Caco-2 (cell line): ENCODE measurements at places on chromosomes 6 and 20.

- H3K4me1 ChIP-seq: no peaks in the 10 kb centered on the region
- no peak for DNase-seq
- no peaks in the 10 kb centered on the region for H3K27me3 ChIP-seq
- H3K36me3 ChIP-seq: no peaks in the 10 kb centered on the region
Observed at GRCh38 chr6:137494988-137495702, 951 bp upstream of the OLIG3 start.

- no peaks in the 10 kb centered on the region for H3K4me1 ChIP-seq
- H3K27me3 ChIP-seq: peaks cover 16% of the 10 kb centered on the region
Observed at GRCh38 chr20:61803915-61804751, 261.5 kb downstream of the TAF4 start.

DNA sequence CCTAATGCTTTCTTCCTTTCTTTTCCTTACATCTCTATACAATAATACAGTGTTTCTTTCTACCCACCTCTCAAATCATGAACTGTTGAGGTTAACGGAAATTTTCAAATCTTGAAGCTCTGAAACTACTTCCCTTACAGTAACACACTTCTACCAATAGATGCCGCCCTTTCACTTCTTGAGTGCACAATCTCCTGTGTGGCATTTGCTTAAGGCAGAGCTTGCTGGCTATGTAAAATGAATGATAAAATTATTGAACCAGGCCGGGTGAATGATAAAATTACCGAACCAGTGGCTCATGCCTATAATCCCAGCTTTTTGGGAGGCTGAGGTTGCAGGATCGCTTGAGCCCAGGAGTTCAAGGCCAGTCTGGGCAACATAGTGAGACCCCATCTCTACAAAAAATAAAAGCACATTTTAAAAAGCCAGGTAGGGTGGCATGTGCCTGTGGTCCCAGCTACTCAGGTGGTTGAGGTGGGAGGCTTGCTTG is 56.8 kb downstream of the KCNS1 start:
- H3K36me3 ChIP-seq: no peaks in the 10 kb centered on the region
- no peak overlapping the region for H3K27ac ChIP-seq
- no peaks in the 10 kb centered on the region for H3K27me3 ChIP-seq
- H3K4me3 ChIP-seq: no peak overlapping the region

DNA sequence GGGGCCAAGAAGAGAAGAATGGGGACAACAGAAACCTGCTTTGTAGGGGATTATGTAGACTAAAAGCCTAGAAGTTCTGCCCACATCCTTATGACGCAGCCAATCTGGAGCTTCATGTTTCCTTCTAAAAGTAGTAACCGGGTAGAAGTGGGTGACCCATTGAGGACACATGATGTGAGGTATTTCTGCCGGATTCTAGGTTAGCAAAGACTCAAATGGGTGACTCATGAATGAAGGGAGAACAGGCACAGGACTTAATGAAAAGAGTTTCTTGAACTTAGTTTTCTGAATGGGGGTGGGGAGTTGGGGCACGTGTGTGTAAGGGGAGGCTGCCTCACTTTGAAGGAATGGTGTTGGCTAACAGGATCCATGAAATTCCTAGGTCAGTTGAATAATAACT is 68.8 kb downstream of the CDS2 start:
- DNase-seq: no peak
- H3K27ac ChIP-seq: no peak overlapping the region
- no peaks in the 10 kb centered on the region for H3K4me1 ChIP-seq
- H3K4me3 ChIP-seq: no peak overlapping the region
- H3K27me3 ChIP-seq: no peaks in the 10 kb centered on the region

GRCh38 chr6:157225575-157225995 is 97.7 kb downstream of the TMEM242 start:
- no peak for DNase-seq
- 0 out of 2 replicates have a peak, but pooled peaks cover 2% of the 10 kb centered on the region for H3K36me3 ChIP-seq
- no peak overlapping the region for H3K27ac ChIP-seq
- H3K27me3 ChIP-seq: no peaks in the 10 kb centered on the region
- peaks cover 9% of the 10 kb centered on the region for H3K4me1 ChIP-seq

GRCh38 chr6:11224252-11224965 is 8.1 kb downstream of the NEDD9 start:
- no peak for DNase-seq
- peak overlapping the region; percentile 38 for H3K27ac ChIP-seq
- no peaks in the 10 kb centered on the region for H3K36me3 ChIP-seq
- no peak overlapping the region for H3K4me3 ChIP-seq
- H3K4me1 ChIP-seq: peaks cover 34% of the 10 kb centered on the region

GRCh38 chr6:36669002-36669401 is 9.5 kb upstream of the CDKN1A start:
- no peak overlapping the region for H3K4me3 ChIP-seq
- DNase-seq: no peak
- no peaks in the 10 kb centered on the region for H3K27me3 ChIP-seq
- no peaks in the 10 kb centered on the region for H3K36me3 ChIP-seq
- H3K4me1 ChIP-seq: no peaks in the 10 kb centered on the region

GRCh38 chr6:47938405-47938804 is 156.6 kb downstream of the OPN5 start:
- no peak for DNase-seq
- H3K27me3 ChIP-seq: no peaks in the 10 kb centered on the region
- H3K27ac ChIP-seq: peak overlapping the region; percentile 20
- no peak overlapping the region for H3K4me3 ChIP-seq
- no peaks in the 10 kb centered on the region for H3K4me1 ChIP-seq

GRCh38 chr20:53582574-53583351 is 10.9 kb downstream of the ZNF217 start:
- peak overlapping the region; percentile 15 for H3K27ac ChIP-seq
- peaks cover 16% of the 10 kb centered on the region for H3K36me3 ChIP-seq
- peaks cover 45% of the 10 kb centered on the region for H3K4me1 ChIP-seq
- peak; percentile 29 for DNase-seq
- no peak overlapping the region for H3K4me3 ChIP-seq

GRCh38 chr6:132136981-132137380 is 185.8 kb upstream of the CCN2 start:
- H3K4me3 ChIP-seq: no peak overlapping the region
- H3K27me3 ChIP-seq: no peaks in the 10 kb centered on the region

DNA sequence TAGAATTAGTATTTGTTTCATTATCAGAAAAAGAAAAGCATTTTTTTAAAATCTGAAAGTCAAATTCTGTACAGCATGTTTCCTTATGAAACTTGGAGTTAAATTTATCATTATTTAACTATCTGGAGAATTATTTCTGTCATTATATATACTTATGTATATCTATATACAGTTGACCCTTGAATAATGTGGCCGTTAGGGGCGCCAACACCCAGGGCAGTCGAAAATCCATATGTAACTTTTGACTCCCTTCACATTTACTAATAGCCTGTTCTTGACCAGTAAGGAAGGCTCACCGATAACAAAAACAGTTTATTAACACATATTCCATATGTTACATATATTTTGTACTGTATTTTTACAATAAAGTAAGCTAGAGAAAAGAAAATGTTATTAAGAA is 341.2 kb downstream of the ADGRB3 start:
- no peak overlapping the region for H3K4me3 ChIP-seq
- no peak for DNase-seq
- H3K4me1 ChIP-seq: no peaks in the 10 kb centered on the region; the same call in 1 of the 2 replicates
- H3K27me3 ChIP-seq: no peaks in the 10 kb centered on the region

GRCh38 chr6:133040803-133041419 is 200.2 kb upstream of the EYA4 start:
- H3K36me3 ChIP-seq: no peaks in the 10 kb centered on the region
- no peak for DNase-seq
- H3K4me1 ChIP-seq: no peaks in the 10 kb centered on the region
- H3K4me3 ChIP-seq: no peak overlapping the region
- no peak overlapping the region for H3K27ac ChIP-seq

- H3K27ac ChIP-seq: peak overlapping the region; percentile 59
- no peak overlapping the region for H3K4me3 ChIP-seq
- H3K36me3 ChIP-seq: peaks cover 8% of the 10 kb centered on the region; the same call in 1 of the 2 replicates
- DNase-seq: peak; percentile 86
Observed at GRCh38 chr20:48945840-48946514, 24.5 kb downstream of the ARFGEF2 start.

DNA sequence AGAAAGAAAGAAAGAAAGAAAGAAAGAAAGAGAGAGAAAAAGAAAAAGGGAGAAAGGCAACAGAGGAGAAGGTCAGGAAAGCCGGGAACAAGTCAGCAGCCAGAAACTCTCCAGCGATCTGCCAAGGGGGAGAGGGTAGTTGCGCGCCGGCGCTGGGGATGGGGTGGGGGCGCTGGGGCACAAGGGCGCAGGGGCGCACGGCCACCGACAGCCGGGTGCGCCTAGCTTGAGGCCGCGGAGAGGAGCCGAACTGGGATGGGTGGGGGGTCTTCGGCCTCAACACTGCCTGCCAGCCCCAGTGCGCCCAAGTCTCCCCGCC is 533 bp upstream of the RSPO3 start:
- 0 out of 2 replicates have a peak, but pooled peaks cover 10% of the 10 kb centered on the region for H3K4me1 ChIP-seq
- no peak overlapping the region for H3K4me3 ChIP-seq
- no peak for DNase-seq
- H3K36me3 ChIP-seq: no peaks in the 10 kb centered on the region

DNA sequence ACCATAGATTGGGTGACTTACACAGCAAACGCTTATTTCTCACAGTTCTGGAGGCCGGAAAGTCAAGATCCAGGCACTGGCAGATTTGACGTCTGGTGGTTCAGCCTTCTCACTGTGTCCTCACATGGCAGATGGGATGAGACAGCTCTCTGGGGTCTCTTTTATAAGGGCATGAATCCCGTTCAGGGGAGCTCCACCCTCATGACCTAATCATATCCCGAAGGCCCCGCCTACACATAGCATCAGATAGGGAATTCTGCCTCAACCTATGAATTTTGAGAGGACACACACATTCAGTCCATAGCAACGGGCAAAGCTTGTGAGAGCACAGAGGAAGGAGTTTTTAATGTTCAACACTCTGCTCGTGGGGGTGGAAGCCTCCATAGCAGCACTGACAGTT is 27.5 kb downstream of the DAAM2 start:
- no peak for DNase-seq
- H3K4me3 ChIP-seq: no peak overlapping the region
- peaks cover 2% of the 10 kb centered on the region; the same call in 1 of the 2 replicates for H3K27me3 ChIP-seq
- no peak overlapping the region for H3K27ac ChIP-seq
- no peaks in the 10 kb centered on the region for H3K36me3 ChIP-seq
